CD4-positive, alpha-beta T cell treated with Interleukin-12 subunit alpha and Interleukin-12 subunit beta, for 1 hour (primary cell): ENCODE measurements at places on chromosomes 13 and 19.
A peak's percentile ranks its signal among the peaks of the same experiment; 100 is the strongest.

DNA sequence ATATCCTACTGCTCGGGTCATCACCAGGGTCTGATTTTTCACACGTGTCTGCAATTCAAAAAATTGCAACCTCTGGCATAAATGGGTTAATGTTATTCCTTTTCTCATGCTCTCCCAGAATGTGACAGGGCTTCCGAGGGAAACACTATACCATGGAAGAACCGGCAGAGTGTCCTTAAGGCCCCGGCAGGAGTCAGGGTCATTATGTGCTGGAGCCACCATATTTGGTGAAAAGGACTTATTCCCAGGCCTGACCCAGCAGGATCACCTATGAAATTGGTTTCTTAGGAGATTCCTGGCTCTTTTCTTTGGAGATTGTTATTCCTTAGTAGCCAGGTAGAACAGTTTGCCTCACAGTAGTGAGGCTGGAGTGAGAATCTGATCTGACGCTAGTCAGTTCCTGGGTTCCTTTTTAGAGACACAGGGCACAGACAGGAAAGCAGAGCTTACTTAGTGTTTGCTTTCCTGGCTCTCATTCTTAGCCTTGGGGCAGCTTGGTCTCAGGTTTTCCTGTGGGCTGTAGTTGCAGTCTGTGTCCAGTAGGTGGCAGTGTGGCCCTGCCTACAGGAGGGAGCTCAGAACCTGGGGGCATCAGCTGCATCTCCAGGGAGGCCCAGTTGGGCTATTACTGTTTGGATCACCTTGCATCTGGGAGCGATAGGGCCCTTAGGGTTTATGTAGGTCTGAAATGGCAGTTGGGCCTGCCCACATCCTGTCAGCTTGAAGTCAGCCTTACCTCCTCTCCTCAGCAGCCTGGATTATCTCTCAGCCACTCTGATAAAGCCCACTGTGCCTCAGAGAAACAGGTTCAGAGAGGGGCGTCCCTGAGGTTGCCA, 12.4 kb downstream of the SNRNP70 start:
- peak; percentile 84 for DNase-seq

DNA sequence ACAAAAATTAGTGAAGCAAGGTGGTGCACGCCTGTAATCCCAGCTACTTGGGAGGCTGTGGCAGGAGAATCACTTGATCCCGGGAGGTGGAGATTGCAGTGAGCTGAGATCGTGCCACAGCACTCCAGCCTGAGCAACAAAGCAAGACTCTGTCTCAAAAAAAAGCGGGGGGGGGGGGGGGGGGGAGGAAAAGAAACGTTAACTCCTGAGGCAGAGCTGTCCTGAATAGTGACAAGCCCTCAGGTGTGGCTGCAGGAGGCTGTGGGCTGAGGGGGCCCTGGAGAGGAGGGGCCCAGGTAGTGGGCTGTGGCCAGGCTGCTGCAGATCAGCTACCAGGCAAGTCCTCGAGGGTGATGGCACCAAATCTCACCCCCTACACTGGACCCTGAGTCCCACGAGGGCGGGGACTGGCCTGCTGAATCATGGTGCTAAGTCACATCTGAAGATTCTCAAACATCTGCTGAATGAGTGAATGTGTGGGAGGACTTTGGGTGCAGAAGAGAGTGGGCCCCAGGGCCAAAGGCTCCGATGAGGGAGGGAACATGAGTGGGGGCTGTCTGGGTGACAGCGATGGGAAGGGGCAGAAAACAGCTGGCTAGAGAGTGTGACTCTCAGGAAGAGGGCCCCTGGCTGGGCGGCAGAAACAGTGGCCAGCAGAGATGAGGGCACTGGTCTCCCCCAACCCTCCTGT, 24.6 kb upstream of the ATP1A3 start:
- no peak for DNase-seq

- DNase-seq: peak; percentile 27
These were observed 75.2 kb upstream of the MCF2L start for GRCh38 chr13:112893570-112894422.

DNA sequence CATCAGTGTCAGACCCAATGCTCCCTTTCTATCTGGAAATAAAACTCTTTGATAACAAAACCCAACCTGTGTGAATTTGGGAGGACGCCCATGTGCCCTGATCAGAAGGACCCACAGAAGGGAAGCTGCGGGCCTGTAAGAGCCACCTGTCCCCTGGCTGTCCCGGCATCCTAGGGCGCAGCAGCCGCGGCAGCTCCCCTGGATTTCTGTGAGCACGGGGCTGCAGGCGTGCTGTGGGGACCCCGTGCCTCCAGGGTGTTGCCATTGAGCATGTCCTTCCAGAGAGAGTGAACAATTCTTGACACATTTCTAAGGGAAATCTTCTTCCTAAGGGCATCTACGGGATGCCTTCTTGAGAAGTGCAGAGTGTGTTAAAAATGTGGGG, 60.0 kb downstream of the MCF2L start:
- DNase-seq: no peak

DNA sequence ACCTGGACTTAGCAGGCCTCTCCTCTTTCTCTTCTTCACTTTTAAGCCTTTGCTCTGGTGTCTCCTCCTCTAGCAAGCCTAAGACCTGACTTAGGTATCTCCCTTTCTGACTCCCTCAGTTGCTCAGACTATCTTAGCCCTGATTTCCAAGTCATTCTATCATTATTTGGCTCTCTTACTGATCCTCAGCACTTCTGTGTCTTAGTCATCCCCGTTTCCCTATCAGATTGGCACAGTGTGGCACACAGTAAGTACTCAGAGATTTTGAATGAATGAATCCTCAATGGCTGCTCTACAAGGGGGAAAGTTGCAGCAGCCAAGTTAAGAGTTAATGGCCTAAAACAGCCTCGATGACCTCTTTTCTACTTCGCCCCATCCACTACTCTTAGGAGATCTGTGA, 8.2 kb downstream of the KCTD12 start:
- DNase-seq: no peak

- peak; percentile 60 for DNase-seq
These were observed 1.0 kb downstream of the CLPP start for GRCh38 chr19:6362351-6362801.

GRCh38 chr13:87333599-87333998, 337.6 kb upstream of the SLITRK5 start:
- no peak for DNase-seq

GRCh38 chr19:16587833-16588823, 15.9 kb upstream of the SLC35E1 start:
- peak; percentile 70 for DNase-seq

DNA sequence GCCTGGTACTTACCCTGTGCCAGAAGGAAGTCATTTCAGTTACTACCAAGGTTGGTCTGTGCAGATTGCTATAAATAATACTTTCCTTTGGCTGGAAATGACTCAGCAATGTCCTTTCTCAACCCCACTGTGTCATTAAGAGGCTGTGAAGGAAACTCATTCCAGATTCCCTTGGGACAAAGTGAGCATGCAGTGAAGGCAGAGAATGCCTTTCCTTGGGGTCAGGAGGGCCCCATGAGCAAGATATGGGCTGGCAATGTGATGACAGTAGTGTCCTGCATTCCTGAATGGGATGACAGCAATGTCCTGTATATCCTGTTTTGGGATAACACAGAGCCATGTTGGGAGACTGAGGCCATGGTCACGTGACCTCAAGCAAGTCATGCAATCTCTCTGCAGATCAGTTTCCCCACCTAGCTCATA, 213.1 kb upstream of the TMTC4 start:
- no peak for DNase-seq

- no peak for DNase-seq
These were observed 71.7 kb downstream of the SIAH3 start for GRCh38 chr13:45779901-45780300.

DNA sequence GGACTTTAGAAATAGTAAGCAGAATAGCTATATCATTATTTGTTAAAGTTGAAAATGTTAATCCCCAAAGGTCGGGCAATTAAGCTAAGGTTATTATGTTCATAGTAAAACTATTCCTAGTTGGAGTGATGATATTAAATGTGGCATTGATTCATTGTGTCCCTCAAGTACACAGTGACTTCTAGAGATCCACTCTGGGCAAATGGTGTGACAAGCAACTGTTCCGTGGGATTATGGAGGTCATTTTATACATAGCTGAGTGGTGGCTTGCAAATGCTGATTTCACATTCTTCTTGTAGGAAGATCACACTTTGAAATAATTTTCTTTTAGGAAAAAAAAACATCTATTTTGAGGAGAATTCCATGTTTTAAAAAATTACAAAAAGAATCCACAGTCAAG, 317.8 kb downstream of the ATP8A2 start:
- no peak for DNase-seq

- DNase-seq: no peak
These were observed 386.2 kb downstream of the IRS2 start for GRCh38 chr13:109400209-109400608.

- no peak for DNase-seq
These were observed 168.5 kb upstream of the OBI1 start for GRCh38 chr13:78827471-78827870.

DNA sequence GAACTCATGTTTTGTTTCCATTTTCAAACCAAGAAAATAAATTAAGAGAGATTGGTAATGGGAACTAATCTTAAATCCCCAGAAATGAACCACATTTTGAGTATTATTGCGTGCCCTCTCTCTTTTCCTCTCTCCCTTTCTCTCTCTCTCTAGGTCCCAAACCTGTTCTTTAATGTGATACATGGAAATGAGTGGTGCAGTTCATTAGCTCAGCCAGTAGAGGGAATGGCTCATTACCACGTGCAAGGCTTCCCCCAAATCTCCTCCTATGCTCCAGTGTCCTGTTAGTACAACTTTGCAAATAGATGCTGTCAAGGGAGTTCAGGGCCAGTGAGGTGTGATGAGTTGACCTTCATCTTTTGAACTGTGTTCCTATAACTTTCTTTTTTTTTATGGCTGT, 178.4 kb downstream of the FGF9 start:
- DNase-seq: peak; percentile 48

DNA sequence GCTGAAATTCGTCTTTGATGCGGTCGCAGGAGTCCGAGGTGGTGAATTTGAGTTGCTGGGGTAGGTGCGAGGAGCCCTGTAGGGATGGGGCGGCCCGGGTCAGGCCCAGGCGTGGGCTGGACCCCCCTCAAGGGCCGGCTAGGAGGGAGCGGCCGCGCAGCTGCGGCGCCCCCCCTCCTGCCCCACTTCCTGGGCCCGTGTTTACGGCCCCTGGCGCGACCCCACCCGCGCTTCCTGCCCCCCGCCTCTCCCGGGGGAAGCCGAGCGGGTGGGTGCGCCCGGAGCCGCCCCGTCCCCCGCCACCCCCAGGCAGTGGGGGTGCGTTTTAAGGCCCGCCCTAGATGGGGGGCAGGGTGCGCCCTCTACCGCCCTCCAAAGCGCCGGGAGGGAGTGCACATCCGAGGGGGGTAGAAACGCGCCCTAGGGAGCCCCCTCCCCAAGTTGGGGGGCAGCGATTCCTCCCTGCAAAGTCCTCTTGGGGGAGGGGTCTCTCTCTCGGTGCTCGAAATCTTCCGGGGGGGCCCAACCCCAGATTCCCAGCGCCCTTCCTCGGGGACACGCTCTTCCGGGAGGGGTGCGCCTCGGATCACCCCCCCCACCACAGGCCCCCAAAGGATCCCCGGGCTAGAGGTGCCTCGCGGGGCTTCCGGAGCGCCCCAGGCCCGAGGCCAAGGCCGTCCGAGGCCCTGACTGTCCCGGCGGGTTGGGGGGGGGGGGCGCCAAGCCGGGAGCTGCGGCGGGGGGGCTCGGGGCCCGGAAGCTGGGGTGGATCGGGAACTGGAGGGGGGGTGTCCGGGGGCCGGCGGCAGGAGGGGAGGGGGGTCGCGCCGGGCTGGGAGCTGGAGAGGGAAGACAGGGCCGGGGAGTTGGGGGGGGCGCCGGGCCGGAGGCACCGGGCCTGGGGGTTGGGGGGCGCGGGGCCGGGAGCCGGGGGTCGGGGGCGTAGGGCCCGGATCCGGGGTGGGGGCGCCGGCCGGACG, 823 bp downstream of the TLE5 start:
- DNase-seq: peak; percentile 86

DNA sequence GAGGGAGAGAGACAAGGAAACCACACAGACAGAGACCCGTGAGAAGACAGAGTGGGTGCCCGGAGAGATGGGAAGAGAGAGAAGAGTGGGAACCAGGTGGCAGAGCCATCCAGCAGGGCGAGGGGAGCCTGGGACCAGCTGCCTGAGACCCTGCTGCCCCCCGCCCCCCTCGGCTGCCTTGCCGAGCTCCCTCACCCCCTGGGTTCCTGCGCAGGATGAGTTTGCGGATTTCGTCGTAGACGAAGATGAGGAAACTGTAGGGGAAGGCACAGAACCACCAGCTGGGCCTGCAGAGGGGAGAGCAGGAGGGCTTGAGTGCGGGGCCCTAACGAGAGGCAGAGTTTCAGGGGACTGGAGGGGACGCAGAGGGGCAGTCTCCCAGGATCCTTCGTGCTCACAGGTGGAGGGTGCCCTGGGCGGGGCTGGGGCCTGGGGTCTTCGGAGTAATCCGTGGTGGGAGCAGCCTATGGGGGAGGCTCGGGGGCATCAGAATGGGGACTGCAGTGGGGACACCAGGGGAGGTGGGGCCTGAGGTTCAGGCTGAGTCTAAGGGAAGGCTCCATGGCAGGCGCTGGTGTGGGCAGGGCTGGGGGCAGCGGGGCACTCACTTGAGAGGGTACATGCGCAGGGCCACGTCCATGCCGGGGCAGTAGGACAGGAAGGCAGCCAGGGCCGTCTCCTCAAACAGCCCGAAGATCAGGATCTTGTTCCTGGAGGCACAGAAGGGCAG, 8.1 kb upstream of the RABAC1 start:
- no peak for DNase-seq

- DNase-seq: no peak
These were observed 183.3 kb downstream of the KCNRG start for GRCh38 chr13:50198508-50198907.

GRCh38 chr19:15815306-15815705, at the start of gene OR10H1:
TSS of gene OR10H1 (minus strand) at chr19:15815664. CDS start at chr19:15808037, 7,627 bp downstream.
- no peak for DNase-seq

DNA sequence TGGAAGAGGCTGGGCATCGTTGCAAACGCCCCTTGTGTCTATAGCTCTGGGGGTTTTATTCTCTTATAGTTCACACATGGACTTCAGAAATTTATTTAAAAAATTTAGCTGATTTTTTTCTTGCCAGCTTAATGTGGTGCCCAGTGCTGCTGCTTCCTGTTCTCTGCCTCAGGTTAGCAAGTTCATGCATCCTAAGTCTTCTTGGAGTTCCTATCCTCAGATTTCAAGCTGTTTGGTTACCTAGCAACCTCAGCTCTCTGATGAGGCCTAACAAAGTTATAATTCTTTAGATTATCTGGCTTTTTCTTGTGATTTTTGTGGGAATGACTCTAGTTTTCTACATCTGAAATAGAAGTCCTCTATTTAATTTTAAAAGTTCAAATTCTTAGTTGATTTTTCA, 250.9 kb downstream of the MAB21L1 start:
- DNase-seq: no peak

- no peak for DNase-seq
These were observed 8.0 kb downstream of the ATP4A start for GRCh38 chr19:35555301-35556005.

GRCh38 chr13:80821466-80821865, 480.5 kb upstream of the SPRY2 start:
- no peak for DNase-seq

- peak; percentile 10 for DNase-seq
These were observed 9.7 kb downstream of the SIGLEC8 start for GRCh38 chr19:51448411-51449016.
